ENCODE measurements at places on chromosomes 1 and 21. TPM values are rescaled to one million over a fixed set of nuclear protein-coding genes. Genes with fewer than 3 reads are reported as not detected.

MMP23B gene
- total RNA-seq, result 67.3 TPM

- H3K4me3 ChIP-seq, result no peak overlapping the region
- no peaks in the 10 kb centered on the region for H3K27me3 ChIP-seq
- H3K4me1 ChIP-seq, result no peaks in the 10 kb centered on the region
- H3K36me3 ChIP-seq, result no peaks in the 10 kb centered on the region
Observed at GRCh38 chr1:215358356-215358755, 208.7 kb upstream of the KCTD3 start.

GRCh38 chr1:231410036-231410612, 12.0 kb downstream of the EGLN1 start:
- no peak for DNase-seq
- peaks cover 11% of the 10 kb centered on the region for H3K4me1 ChIP-seq
- no peak overlapping the region for H3K27ac ChIP-seq
- no peaks in the 10 kb centered on the region for H3K36me3 ChIP-seq

PLA2G2C gene
- total RNA-seq, result not detected

LRRIQ3 gene
- total RNA-seq, result 0.36 TPM

DNA sequence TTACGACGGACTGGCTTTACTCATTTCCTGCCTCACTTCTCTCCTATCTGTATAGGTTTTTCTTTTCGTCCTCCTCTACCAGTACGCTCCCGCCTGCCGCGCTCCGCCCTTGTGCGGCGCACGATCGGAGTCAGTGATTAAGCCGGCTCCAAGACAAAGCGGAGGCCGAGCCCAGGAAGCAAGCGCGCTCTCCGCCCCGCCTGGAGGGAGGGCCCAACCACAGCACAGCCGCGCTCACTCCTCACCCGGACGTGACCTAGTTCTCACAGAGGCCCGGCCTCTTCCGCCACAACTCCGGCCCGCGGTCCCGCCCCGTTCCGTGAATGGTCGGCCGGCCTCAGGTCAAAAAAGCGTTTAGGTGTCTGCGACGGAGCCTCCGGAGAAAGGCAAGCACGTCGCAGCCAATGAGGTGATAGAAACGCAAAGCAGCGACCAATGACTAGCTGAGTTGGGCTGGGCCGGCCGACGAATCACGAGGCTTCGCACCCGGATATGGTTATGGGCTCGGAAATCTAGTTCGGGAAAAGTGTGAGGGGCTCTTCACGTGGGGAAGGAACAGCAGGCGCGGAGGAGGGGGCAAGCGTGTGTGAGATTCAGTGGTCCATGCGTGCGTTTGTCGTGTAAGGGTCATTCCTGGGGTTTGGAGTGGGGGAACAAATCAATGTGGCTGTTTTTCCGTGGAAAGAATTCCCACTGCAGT, at the start of gene METTL13:
TSS of gene METTL13 (plus strand) at position 485 of the 700 bp plus-strand sequence. CDS start 308 bp downstream, outside the sequence.
- no peaks in the 10 kb centered on the region for H3K27me3 ChIP-seq
- peak within 1 kb of the TSS; percentile 75 for H3K27ac ChIP-seq
- peaks cover 12% of the 10 kb centered on the region for H3K4me1 ChIP-seq

DNA sequence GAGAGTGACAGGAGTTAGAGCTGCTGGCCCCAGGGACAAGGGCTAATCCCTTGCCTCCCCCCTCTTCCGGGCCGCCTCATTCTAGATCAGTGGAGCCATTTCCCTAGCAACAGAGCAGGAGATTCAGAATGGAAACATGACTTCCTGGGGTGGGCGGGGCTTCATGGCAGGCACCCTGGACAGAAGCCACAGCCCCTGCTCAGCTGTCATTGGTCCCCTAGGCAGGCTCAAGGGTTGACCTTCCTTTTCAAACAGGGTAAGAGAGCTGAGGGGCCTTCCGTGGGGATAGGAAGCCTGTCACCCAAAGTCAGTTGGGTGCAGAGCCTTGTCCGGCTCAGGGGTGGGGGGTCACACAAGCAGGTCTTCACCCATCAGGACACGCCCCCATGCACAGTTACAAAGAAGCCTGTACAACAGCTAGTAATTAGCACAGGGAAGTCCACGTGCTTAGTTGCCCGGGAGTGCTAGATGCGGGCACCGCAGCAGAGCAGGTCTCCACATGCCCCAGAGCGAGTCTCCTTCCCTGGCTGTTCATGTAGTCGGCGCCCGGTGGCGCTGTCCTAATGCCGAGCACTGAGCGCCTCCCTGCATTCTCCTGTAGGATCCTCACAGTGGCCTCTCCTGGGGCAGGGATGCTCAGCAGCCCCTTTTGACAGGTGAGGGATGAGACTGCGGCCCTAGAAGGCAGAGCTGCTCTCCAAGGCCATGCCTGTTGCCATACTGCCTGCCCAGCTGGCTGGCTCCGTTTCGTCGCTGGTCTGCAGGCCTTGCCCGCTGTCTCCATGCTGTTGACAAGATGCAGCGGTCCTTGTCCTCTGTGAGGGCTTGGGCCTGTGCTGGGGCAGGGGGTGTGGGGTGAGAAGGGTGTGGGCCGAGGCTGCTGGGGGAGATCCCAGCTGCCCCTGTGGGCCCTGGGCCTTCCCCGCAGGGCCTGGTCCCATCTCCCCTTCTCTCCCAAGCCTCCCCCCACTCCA, 5.1 kb downstream of the TMEM201 start:
- H3K36me3 ChIP-seq, result no peaks in the 10 kb centered on the region
- H3K27me3 ChIP-seq, result no peaks in the 10 kb centered on the region
- no peak for DNase-seq
- no peak overlapping the region for H3K27ac ChIP-seq
- H3K4me3 ChIP-seq, result no peak overlapping the region

OPRD1 gene
- total RNA-seq, result 0.02 TPM

GRCh38 chr1:62362061-62362917, 43.1 kb upstream of the KANK4 start:
- no peaks in the 10 kb centered on the region for H3K36me3 ChIP-seq
- H3K27ac ChIP-seq, result no peak overlapping the region
- H3K4me3 ChIP-seq, result no peak overlapping the region
- H3K27me3 ChIP-seq, result no peaks in the 10 kb centered on the region

DNA sequence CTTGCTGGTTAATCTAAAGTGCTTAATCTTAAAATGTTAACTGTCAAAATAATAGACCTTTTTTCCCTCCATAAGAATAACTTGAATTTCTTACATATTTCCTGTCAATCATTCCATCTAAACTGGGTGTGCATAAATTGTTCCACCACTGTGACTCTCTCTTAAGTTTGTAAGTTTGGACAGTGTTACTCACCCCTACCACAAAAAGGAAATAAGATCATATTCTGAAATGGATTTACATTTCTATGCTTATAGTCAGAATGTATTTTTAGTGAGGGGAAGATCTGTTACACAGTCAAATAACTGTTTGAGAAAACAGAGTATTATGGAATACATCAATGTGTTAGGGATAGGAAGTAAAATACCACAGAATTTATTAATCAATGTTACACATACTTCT, 109.6 kb upstream of the DPYD start:
- no peak overlapping the region for H3K27ac ChIP-seq
- H3K4me1 ChIP-seq, result no peaks in the 10 kb centered on the region
- DNase-seq, result no peak
- peaks cover 2% of the 10 kb centered on the region for H3K27me3 ChIP-seq
- no peak overlapping the region for H3K4me3 ChIP-seq
- no peaks in the 10 kb centered on the region for H3K36me3 ChIP-seq

GRCh38 chr1:230143534-230143933, 76.5 kb downstream of the GALNT2 start:
- peaks cover 20% of the 10 kb centered on the region for H3K4me1 ChIP-seq
- H3K27me3 ChIP-seq, result no peaks in the 10 kb centered on the region
- H3K27ac ChIP-seq, result no peak overlapping the region
- no peak for DNase-seq
- no peak overlapping the region for H3K4me3 ChIP-seq

DNA sequence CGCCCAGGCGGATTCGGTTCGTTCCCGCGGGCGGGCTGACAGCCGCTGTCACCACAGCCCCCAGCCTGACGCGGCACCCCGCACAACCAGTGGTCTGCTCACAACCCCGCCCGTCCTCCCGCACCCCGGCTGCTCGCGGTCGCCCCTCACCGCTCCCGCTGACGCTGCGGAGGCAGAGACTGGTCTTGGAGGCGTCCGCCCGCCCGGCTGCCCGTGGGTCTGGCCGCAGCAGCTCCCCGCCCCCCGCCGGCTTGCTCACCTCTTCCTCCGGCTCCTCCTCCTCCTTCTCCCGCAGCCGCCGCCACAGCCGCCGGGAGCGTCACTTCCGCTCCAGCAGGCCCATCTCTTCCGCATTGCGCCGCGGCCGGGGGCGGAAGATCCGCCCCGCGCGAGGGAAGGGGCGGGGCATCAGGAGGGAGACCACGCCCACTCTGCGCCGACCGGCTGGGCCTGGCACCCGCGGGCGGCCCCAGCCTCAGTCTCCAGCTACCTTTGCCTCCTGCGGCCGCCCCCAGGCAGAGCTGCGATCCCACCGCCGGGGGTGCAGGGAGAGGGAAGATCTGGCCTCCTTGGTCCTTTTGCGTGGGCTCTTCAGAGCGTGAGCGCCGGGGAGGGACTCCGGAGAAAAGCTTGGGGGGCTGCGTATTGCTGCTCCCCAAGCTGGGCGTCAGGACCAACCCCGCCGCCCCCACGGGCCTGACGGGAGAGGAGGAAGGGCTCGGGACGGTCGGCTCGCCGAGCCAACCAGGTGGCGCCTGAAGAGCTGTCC, at the start of gene SYNJ1:
TSS of gene SYNJ1 (minus strand) at position 327 of the 769 bp plus-strand sequence. CDS start 1,118 bp downstream, outside the sequence.
- peak; percentile 96 for DNase-seq
- no peaks in the 10 kb centered on the region for H3K27me3 ChIP-seq
- peak within 1 kb of the TSS; percentile 99 for H3K4me3 ChIP-seq
- H3K36me3 ChIP-seq, result no peaks in the 10 kb centered on the region
- peak within 1 kb of the TSS; percentile 79 for H3K27ac ChIP-seq
- peaks cover 8% of the 10 kb centered on the region for H3K4me1 ChIP-seq

DNA sequence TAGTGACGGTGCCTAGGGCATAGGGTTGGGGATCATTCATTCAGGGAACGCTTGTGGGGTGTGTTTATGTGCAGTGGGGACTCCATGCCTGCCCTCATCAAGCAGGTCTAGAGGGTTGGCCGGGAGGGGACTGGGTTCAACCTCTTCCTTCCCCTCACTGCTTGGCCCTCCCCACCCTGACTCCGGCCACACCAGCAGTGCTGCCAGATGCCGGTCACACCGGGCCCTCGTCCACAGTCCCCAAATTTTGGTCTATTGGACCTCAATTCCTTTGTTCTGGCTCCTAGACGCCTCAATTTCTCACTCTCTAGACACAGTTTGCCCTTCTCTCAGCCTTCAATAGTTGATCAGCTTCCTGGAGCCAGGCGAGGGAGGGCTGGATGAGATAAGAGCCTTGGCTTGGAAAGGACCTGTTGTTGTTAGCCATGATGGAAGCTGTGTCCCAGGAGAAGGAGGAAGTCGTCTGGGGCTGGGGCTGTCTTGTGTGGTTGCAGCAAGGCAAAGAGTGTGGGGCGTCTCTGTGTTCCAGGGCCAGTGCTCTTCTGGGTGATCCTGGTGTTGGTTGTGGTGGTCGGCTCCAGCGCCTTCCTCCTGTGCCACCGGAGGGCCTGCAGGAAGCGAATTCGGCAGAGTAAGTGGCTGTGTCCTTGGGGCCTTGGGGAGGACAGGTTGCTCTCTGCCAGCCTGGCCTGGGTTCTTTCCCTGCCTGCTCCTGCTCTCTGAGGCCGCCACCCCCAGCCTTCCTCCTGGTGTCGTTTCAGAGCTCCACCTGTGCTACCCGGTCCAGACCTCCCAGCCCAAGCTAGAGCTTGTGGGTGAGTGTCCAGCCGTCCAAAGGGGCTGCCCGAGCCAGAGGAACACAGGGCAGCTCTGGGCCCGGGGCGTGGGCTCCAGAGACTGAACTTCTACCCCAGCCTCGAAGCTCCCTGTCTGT, 41.1 kb upstream of the TNFRSF1B start:
- no peaks in the 10 kb centered on the region for H3K36me3 ChIP-seq
- H3K4me1 ChIP-seq, result peaks cover 4% of the 10 kb centered on the region
- no peak overlapping the region for H3K4me3 ChIP-seq
- no peak overlapping the region for H3K27ac ChIP-seq
- no peak for DNase-seq
- no peaks in the 10 kb centered on the region for H3K27me3 ChIP-seq

- no peaks in the 10 kb centered on the region for H3K36me3 ChIP-seq
- no peak for DNase-seq
- H3K4me3 ChIP-seq, result no peak overlapping the region
- H3K27ac ChIP-seq, result no peak overlapping the region
- H3K27me3 ChIP-seq, result no peaks in the 10 kb centered on the region
Observed at GRCh38 chr1:78284354-78284753, 206.4 kb upstream of the PTGFR start.

GRCh38 chr1:15706751-15707150, 22.6 kb downstream of the PLEKHM2 start:
- no peak overlapping the region for H3K4me3 ChIP-seq
- no peak overlapping the region for H3K27ac ChIP-seq
- H3K36me3 ChIP-seq, result no peaks in the 10 kb centered on the region
- peaks cover 18% of the 10 kb centered on the region for H3K4me1 ChIP-seq

DNA sequence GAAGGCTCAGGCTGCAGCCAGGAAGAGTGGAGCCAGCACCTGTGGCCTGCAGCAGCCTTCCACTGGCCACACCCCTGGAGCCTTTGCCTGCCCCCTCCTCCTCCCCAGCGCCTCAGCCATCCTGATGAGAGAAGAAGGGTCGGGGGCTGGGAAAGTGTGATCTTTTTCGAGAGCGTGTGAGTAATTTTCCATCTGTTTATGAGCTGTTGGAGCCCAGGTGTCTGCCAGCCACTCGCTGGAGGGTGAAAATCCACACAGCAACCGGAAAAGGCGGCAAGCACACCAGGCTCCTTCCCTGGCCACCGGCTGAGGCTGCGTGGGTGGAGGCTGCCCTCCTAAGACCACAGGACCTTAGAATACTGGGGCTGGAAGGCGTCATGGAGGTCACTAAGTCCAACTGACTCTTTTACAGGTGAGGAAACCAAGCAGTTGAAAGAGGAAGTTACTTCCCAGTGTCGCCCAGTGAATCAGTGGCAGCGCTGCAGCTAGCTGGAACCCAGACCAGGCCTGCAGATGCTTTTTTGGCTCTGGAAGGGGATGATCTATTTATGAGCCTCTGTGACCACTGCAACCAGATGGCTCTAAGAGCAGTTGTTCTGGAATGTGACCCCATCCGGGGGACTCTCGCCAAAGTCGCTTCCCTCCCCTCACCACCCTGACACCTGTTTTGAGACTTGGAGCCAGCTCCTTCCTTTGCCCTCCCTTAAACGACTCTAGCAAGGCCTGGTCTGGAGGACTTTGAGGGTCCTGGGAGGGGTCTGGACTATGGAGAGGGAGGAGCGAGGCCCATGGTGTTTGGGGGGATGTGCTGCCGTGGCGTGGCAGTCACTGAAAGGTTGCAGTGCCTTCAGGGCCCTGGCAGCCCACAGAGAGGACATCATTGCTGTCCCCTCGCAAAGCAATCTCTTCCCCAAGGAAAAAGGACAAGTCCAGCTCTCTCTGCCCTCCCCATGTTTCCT, 54.5 kb downstream of the LGR6 start:
- H3K27me3 ChIP-seq, result no peaks in the 10 kb centered on the region
- H3K4me1 ChIP-seq, result no peaks in the 10 kb centered on the region
- no peak overlapping the region for H3K4me3 ChIP-seq
- H3K27ac ChIP-seq, result no peak overlapping the region
- DNase-seq, result no peak

GRCh38 chr1:109792056-109792831, 28.5 kb upstream of the EPS8L3 start:
- H3K27me3 ChIP-seq, result no peaks in the 10 kb centered on the region
- peak overlapping the region; percentile 38 for H3K27ac ChIP-seq
- peak; percentile 85 for DNase-seq
- H3K36me3 ChIP-seq, result no peaks in the 10 kb centered on the region
- H3K4me1 ChIP-seq, result peaks cover 7% of the 10 kb centered on the region

- peaks cover 2% of the 10 kb centered on the region for H3K4me1 ChIP-seq
- H3K27me3 ChIP-seq, result no peaks in the 10 kb centered on the region
- H3K4me3 ChIP-seq, result peak overlapping the region; percentile 14
- H3K36me3 ChIP-seq, result no peaks in the 10 kb centered on the region
- no peak for DNase-seq
Observed at GRCh38 chr1:185735701-185736064, 1.5 kb downstream of the HMCN1 start.

- H3K4me1 ChIP-seq, result peaks cover 1% of the 10 kb centered on the region
- H3K36me3 ChIP-seq, result no peaks in the 10 kb centered on the region
- no peak for DNase-seq
- H3K4me3 ChIP-seq, result no peak overlapping the region
- H3K27me3 ChIP-seq, result no peaks in the 10 kb centered on the region
Observed at GRCh38 chr1:156523801-156524480, 23.4 kb upstream of the MEF2D start.
